HFF-Myc (cell line): ENCODE measurements at places on chromosomes 4 and X.

DNA sequence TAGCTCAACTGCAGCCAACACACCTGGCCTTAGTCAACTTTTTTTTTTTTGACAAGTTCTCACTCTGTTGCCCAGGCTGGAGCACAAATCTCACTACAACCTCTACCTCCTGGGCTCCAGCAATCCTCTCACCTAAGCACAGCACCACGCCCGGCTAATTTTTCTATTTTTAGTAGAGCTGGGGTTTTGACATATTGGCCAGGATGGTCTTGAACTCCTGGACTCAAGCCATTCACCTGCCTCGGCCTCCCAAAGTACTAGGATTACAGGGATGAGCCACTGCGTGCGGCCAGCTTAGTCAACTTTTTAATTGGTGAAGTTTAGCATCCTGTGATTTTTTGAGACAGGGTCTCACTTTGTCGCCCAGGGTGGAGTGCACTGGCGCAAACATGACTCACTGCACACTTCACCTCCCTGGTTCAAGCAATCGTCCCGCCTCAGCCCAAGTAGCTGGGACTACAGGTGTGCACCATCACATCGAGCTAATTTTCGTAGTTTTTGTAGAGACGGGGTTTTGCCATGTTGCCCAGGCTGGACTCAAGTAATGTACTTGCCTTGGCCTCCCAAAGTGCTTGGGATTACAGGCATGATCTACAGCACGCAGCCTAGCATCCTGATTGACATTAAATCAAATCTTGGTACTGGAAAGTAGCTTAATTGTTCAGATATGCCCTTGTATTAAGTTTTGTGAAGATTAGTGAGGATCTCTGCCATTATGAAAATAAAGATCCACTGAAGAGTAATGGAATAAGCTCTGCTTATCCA, 8.3 kb downstream of the HNRNPDL start:
- no peak for DNase-seq

GRCh38 chr4:155693015-155693663, 26.5 kb downstream of the GUCY1A1 start:
- no peak for DNase-seq

DNA sequence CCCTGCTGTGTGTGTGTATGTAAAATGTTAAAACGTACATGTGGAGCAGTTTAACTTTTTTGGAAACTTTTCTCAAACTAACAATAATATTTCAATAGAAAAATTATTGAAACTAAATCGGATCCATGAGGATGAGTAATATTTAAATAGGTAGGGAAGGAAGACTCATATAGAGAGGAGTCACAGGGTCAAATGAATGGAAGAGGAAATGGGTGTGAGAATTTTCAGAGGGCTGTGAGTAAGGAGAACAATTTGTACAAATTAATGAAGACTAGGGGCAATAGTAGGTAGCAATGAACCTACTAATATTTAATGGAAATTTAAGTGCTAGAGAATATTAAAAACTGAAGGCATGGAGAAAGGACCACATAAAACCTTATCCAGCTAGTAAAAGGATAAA, 290.7 kb upstream of the PCDH18 start:
- no peak for DNase-seq

- no peak for DNase-seq
Measured at GRCh38 chrX:133434197-133434820, 19.0 kb upstream of the GPC4 start.
